ENCODE measurements at places on chromosomes 16 and 17.

DNA sequence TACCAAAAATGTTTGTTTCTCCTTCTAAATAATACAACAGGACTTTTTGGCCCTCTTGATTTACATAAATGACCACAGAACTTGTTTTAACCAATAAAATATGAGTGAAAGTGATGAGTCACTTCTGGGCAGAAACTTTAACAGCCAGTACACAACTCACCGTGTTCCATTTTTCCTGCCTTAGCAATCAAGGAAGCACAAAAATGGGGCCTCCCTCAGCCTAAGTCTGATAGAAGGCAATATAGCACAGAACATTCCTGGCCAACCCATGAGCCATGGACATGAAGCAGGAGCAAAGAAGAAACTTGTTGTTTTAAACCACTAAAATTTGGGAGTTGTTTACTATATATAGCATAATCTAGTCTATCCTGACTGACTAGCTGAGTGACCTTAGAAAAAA, 61.1 kb upstream of the MTMR4 start:
- no peak for DNase-seq

DNA sequence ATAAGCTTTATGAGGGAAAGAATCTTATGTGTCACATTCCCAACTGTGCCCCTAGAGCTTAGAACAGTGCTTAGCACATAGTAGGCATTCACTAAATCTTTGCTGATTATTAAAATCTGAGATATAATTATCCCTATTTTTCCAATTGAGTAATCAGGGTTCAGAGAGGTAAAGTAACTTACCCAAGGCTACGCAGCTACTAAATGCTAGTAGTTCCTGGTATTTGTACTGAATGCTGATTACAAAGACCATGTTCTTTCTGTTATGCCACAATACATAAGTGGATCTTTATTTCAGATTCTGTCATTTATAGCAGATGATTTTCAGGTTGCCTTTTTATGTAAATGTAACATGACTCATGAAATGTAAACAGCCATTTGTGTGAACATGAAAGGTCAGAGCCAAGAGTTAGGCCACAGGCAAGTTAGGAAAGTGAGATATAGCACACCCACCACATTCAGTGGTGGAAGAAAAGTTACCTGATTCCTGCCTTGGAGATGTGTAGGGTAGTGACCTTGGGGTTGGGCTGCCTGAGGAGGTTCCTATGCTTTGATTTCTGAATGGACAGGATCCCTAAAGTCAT, 77.2 kb downstream of the FTO start:
- no peak for DNase-seq

GRCh38 chr17:43857957-43858600, 11.1 kb downstream of the CD300LG start:
- DNase-seq = no peak

DNA sequence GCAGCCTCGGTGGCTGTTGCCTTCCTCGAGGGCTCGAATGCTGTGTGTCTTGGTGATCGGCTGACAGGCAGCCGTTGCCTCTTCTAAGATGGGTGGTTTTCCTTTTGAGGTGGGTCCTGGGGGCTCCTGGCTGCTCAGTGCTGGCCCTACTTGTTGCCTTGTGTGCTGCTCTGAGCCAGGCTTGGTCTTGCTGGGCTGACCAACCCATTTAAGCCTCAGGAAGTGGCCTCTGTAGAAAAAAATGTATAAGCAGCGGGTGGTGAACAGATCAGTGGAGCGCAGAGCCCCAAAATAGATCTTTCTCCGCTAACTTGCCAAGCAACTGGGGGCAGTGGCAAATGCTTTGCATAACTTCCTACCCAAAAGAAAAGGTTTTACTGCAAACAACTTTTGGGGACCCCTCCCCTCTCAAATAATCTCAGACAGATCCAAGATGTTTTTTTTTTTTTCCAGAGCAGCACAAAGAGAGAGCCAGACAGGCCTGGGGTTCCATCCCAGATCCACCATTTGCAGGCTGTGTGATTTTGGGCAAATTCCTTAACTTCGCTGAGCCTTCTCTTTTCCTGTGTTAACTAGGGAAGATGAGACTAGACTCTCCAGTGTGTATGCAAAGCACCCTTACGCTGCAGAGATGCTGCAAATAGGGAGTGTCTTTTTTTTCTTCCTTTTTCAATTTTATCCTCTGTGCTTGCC, 42.5 kb downstream of the PLCG2 start:
- DNase-seq = no peak

- DNase-seq = no peak
Measured at GRCh38 chr16:35574454-35575431, 2115.3 kb downstream of the TP53TG3F start.

- no peak for DNase-seq
Measured at GRCh38 chr17:56831369-56832095, 2.2 kb downstream of the C17orf67 start.

DNA sequence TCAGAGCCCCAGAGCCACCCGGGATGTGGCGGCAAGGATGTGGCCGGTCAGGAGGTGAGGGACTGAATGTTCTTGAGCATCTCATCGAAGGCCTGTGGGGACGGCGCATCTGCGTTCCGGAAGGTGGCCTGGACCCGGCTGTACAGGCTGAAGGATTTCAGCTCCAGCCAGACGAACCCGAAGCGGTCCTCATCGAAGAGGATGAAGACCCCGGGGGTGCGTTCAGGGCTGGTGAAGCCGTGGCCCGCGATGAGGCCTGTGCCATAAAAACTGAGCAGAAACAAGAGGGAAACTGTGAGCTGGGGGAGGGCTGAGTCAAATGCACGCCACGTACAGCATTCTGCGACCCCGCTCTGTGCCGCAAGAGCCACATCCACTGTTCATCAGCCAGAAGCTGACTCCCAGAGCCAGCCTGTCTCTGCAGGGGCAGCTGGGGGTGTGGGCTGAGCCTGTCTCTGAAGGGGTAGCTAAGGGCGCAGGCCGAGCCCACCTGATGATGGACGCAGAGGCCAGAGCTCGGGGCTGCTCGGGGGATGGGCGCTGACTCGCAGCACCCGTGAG, 14.1 kb upstream of the C16orf95 start:
- DNase-seq = peak; percentile 31

- DNase-seq = no peak
Measured at GRCh38 chr16:85917959-85918358, 19.0 kb downstream of the IRF8 start.

- DNase-seq = peak; percentile 84
Measured at GRCh38 chr17:58666858-58667267, 25.0 kb downstream of the TEX14 start.

DNA sequence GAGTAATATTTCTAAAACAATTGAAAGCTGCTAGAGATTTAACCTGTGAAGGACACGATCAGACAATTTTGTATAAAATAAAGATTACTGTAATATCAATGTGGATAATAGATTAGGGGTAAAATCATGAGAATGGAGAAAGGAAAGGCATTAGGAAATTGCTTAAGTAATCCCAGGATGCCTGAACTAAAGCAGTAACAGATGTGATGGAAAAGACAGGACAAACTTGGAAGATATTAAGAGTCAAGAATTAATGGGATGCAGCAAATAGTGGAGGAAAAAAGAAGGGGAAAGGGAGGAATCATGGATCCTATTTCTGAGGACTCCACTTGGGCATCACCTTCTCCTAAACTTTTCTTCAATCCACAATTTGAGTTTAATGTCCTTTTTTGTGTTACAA, 437.1 kb upstream of the PMFBP1 start:
- DNase-seq = no peak

DNA sequence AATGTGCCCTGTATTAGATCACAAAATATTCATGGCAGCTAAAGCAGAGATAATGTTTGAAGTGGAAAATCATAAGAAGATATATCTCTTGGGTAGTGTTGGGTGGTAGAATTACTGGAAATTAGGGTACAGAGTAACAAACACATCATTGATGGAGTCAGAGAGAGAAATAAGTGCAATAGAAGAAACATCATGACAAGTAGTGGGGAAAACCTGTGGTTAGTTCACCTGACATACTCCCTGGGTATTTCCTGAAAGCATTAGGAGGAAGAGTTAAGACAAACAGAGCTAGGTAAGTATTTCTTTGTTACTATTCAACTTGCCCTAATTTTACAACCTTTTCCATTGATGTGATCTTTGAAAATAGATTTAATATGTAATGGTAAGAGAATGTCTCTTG, 691.9 kb upstream of the SOX9 start:
- DNase-seq = no peak

- DNase-seq = peak; percentile 15
Measured at GRCh38 chr17:799261-799660, 17.1 kb downstream of the MRM3 start.

DNA sequence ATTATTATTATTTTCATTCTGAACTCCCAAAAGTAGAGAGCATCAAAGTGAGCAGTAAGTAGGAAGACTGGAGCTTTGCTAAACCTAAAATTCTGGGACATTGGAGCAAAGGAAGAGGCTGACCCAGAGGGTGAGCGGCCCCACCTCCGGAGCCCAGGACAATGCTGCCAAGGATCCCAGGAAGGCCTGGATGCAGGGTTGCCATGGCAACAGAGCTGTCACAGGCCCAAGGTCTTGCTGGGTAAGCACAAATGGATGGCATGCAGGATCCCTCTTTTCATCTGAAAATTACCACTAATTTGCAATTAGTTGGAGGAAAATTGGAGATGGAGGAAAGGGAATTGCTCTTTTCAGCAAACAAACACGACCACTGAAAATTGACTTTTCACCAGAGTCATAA, 457.9 kb upstream of the CDH5 start:
- DNase-seq = no peak

GRCh38 chr17:41810659-41811548, 845 bp downstream of the P3H4 start:
- DNase-seq = no peak

DNA sequence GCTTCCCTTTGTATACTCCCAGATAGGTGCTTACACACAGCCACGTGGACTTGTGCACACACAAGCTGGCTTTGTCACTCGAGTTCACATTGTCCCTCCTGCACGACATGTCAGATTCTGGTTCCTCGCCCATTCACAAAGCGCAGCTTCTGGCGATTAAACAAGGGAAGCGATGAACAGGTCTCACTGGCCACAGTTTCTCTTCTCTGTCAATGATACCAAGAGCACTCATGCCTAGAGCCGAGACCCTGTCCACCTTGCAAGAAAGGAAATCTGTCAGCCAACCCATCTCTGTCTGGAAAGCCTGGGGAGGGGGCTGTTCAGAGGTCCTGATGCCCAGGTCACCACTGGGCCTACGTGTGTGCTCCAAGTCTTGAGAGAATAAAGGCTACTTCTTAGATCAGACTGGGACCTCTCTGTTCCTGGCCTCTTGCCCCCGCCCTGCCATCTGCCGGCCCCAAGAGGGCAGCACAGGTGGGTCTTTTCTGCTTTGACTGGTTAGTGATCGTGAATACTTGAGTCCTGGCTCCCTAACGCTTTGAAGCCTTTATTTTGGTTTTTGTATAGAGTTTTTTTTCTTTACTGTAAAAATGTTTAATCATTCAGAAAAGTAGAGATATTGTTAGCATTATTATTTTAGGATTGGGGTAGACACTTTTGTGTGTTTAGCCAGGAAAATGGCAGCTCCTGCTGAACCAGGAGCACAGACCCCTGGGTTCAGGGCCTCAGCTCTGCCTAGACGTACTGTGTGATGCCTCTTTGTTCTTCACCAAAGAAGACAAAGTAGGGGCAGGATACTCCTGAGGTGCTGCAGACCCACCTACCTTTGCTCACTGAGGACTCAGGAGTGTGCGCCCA, 104.7 kb downstream of the MRM1 start:
- DNase-seq = no peak

DNA sequence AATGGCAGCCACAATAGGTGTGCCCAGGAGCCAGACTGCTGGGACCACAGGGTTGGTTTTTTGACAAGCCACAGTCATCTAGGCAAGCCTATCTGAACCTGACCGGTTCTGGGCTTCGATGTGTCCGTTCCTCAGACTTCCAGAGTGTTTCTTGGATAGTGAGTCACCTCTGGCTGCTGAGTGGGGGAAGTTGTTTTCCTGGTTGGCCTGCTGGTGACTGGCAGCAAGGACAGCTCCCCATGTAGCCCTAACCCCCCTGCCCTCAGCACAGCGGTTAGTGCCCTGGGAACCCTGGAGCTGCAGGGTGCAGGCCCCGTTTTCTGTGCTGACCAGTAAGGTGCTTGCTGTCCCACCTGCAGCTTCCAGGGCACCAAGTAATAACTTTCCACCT, 65.5 kb downstream of the PLD6 start:
- DNase-seq = no peak

DNA sequence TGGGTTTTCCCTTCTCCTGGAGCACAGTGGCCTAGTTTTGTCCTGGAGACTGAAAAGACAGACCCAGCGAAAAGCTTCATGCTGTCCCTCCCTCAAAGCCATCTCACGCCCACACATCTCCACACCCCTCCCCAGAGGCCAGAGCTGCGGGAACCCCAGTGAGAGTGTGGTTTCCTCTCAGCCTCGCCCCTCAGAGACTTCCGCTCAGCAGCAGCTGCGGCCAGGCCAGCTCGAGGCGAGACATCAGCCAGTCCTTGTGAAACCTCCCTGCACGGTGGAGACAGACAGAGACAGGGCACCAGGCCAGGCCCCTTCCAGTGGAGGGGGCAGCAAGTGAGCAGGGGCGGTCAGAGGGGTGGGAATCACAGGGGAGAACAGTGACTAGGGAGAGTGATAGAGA, 77.0 kb upstream of the TNRC6C start:
- peak; percentile 94 for DNase-seq

GRCh38 chr16:9330095-9330494, 238.7 kb downstream of the HAPSTR1 start:
- no peak for DNase-seq

DNA sequence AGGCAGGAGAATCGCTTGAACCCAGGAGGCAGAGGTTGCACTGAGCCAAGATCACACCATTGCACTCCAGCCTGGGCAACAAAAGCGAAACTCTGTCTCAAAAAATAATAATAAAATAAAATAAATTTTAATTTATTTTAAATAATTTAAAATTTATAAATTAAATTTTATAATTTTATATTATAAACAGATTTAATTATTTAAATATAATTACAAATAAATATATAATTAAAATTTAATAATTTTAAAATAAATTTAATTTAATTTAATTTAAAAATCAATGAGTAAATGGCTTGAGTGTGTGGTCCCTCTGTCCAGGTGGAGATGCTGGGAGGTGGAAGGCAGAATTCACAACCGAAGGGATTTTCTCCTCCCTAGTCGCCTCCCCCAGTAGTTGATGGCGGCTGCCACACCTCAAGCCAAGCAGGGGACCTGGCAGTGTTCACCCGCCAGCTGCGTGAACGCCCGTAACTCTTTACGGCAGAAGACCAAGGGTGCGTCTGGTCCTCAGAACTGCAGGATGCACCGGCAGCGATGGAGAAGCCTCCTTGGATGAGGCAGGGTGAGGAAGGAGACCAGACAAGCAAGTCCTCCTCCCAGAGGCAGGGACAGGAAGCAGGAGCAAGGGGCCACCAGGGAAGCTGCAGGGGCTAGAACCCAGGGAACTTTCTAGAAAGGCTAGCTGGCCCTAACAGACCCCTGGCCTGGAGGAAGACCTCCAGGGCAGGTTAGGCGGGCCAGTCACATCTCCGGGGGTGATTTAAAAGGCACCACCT, 22.9 kb upstream of the KRT17 start:
- DNase-seq = no peak
